ENCODE measurements at places on chromosomes 3 and 15. TPM values are rescaled to one million over a fixed set of nuclear protein-coding genes. Genes with fewer than 3 reads are reported as not detected.

PLA2G4D gene
- polyA plus RNA-seq, result not detected

BFSP2 gene
- not detected for polyA plus RNA-seq

RBP2 gene
- polyA plus RNA-seq, result not detected

GABRR3 gene
- not detected for polyA plus RNA-seq

TRIM42 gene
- not detected for polyA plus RNA-seq

EPHB1 gene
- 19.1 TPM for polyA plus RNA-seq

IL17RD gene
- 14.8 TPM for polyA plus RNA-seq

GLDN gene
- 1.8 TPM for polyA plus RNA-seq

VGLL3 gene
- polyA plus RNA-seq, result 0.16 TPM

NR1I2 gene
- 0.53 TPM for polyA plus RNA-seq

FETUB gene
- polyA plus RNA-seq, result not detected

LINGO1 gene
- 34.4 TPM for polyA plus RNA-seq

CHL1 gene
- polyA plus RNA-seq, result 199 TPM

LRRN1 gene
- 25.8 TPM for polyA plus RNA-seq

GMNC gene
- polyA plus RNA-seq, result 0.48 TPM

CPLX3 gene
- polyA plus RNA-seq, result 0.27 TPM

COL6A5 gene
- polyA plus RNA-seq, result not detected

GRAMD1C gene
- 31.0 TPM for polyA plus RNA-seq

FBN1 gene
- polyA plus RNA-seq, result 22.0 TPM

TCF12 gene
- polyA plus RNA-seq, result 46.1 TPM

ARPC4 gene
- polyA plus RNA-seq, result 179 TPM

NUTM1 gene
- not detected for polyA plus RNA-seq

CLDN18 gene
- polyA plus RNA-seq, result not detected

TMC3 gene
- not detected for polyA plus RNA-seq

FBXO40 gene
- not detected for polyA plus RNA-seq

DPPA4 gene
- polyA plus RNA-seq, result 1.2 TPM

Data from neural cell (in vitro differentiated cells).